Fibroblast of gingiva (primary cell): ENCODE measurements at places on chromosomes 4 and X.

GRCh38 chr4:81651243-81651899 lies 179.7 kb upstream of the RASGEF1B start:
- DNase-seq = no peak

DNA sequence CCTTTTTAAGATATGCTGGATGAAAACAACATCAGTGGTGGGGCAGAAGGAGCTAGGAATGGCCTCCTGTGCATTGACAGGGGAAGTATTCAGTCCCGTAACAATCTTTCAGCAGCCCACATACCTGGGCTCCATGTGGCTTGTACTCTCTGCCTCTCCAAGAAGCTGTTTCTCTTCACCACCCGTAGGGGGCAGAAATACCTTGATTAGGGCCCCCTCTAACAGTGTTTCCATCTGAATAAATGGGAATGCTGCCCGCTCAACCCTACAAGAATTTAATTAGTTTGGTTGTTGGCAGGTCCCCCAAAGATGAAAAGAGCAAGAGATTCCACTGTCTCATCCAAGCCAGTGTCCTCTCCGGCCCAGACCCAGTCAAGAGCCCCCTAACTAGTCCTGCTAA lies 155.2 kb downstream of the SMIM20 start:
- DNase-seq = no peak

DNA sequence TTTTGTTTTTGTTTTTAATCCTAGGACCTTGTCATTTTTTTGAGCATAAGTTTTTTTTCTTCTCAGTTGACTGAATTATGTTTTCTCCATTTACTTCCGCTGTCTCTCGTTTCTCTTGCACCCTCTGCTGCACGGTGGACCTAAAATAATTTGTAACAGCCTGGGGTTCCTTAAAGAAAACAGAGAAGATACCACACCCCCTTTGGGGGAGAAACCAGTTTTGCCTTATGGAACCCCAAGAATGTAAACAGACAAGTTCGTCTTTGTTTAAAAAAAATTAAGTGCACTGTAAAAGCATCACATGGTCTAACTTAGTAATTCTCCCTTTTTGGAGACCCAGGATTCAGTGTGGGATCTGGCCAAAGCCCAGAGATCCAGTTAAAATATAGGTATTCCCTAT lies 32.8 kb upstream of the MAGEA4 start:
- DNase-seq = no peak

DNA sequence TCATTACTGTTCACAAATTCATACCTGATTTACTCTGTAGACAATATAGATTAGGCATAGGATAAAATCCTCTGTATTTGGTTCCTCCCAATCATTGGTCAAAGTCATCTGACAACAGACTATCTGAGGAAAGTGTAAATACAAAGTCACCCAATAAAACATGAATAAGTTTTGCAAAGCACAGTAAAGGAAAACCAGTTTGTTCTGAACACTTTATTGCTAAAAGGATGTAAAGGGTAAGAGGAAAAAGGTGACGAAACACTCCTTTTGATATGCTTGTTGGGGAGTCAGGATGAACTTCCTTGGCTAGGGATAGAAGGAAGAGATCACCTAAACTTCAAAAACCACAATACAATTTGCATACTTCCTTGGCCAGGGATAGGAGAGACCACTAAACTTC lies 10.9 kb downstream of the MAD2L1 start:
- DNase-seq = no peak

- no peak for DNase-seq
These were observed 52.8 kb downstream of the LCORL start for GRCh38 chr4:17968721-17969120.

GRCh38 chr4:173537613-173538147 lies 7.7 kb upstream of the HAND2 start:
- DNase-seq = no peak

DNA sequence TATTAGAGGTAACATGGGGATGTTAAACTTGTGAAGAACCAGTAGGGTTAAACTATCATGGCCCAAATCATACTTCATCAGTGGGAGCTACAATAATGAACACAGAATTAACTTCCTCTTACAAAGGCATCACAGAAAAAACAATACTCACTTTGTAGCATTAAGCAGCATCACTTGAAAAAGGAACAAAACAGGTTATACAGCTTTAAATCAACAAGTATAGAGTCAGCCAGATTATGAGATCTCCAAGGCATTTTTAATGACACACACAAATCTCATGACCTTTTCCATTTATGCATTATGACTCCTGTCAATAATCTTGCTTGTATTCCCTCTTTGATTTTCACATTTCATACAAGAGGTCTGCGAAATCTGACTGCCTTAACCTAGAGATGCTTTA lies 18.3 kb downstream of the FBXL5 start:
- DNase-seq = no peak

- DNase-seq = no peak
These were observed 58.2 kb upstream of the C4orf50 start for GRCh38 chr4:6076391-6076790.
